Activated CD4-positive, alpha-beta memory T cell treated with anti-CD3 and anti-CD28 coated beads for 36 hours (primary cell): ENCODE measurements at places on chromosomes 7 and 10. TPM values are rescaled to one million over a fixed set of nuclear protein-coding genes. Genes with fewer than 3 reads are reported as not detected.
A peak's percentile ranks its signal among the peaks of the same experiment; 100 is the strongest.

- DNase-seq: no peak
Observed at GRCh38 chr10:91880310-91880709, 29.0 kb downstream of the FGFBP3 start.

DNA sequence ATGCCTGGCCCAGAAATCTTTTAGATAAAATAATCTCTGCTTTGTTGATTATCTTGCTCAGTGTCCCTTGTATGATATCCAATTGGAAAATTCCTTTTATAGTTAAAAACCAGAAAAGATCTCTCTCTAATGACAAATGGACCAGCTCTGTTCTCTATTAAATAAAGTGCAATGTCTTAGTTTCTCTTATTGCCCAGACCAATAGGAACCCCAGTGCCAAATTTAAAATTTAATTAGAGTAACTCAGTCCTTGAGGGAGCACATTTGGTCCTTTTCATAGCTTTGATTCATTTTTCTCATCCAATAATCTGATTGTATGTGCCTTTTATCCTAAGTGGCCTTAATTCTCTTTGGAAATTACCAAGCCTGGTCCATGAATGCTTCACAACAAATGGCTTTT, 158.9 kb upstream of the FOXK1 start:
- DNase-seq: no peak

GRCh38 chr7:33982425-33982786, 77.1 kb downstream of the BMPER start:
- DNase-seq: no peak

DNA sequence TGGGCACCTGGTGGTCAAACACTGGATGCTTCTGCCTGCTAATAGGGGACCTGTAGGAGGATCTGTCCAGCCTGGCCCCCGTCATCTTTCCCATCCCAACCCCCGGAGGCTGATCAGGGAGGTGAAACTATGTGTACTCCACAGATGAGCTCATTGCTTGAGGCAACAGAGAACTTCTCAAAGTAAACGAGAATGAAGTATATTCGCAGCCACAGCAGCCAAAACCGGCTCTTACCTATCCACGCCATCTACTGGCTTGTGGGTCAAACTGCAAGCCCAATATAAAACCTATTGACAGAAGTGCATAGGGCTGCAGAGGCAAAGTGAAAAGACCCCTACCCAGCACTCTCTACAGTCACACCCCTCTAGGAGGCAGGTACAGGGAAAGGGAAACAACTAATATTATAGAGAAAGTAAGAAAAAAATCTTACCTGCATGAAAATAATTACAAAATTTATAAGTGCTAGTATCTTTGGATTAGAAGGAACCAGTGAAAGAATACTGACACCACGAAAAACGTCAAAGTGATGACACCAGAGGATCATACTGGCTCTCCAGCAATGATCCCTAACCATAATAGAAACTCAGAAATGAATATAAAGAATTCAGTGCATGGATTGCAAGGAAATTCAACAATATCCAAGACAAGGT, 973.5 kb downstream of the ANKRD7 start:
- DNase-seq: peak; percentile 10

GRCh38 chr7:71817916-71818315, 594.2 kb downstream of the CALN1 start:
- DNase-seq: no peak

Gene CTAGE8
- 1.7 TPM for total RNA-seq

Gene EPHB4
- 3.6 TPM for total RNA-seq

Gene ACTA2
- total RNA-seq: 18.6 TPM
